ENCODE measurements at places on chromosomes 4 and X.

GRCh38 chr4:169115144-169115896 is 105.3 kb upstream of the CBR4 start:
- DNase-seq = no peak

DNA sequence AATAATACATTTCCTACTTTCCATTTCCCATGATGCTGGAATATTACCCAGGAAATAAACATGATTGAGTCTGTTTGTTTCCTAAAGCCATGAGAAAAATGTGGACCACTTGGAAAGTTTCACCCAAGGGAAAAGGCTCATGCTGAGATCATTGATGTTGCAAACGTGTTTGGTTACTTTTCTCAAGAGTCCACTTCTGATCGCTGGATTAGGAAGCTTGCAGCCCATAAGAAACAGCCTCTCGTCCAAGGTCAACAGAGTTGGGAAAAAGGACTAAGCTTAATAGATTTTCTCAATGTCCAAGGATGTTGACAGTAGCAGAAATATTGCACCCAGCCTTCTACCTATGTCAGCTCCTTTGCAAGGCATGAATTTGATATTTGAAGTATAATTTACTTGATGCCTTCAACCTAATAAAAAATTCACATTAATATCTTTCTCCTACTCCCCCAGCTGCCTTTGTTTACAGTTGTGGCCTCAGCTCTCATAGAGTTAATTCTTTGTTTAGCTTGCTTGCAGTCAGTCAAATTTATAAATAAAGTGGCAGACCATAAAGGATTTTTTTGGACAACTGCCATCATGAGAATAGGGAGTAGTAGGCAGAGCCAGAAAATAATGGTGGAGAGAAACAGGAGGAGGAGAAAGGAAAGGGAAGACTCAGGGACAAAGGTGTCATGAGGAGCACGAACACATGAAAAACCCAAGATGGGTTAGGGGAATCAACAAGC is 65.6 kb upstream of the BLTP1 start:
- DNase-seq = no peak

- no peak for DNase-seq
Observed at GRCh38 chr4:153788413-153789276, at the start of gene SFRP2. SFRP2 (minus strand) TSS chr4:153789083; CDS start chr4:153788835, 248 bp downstream.

DNA sequence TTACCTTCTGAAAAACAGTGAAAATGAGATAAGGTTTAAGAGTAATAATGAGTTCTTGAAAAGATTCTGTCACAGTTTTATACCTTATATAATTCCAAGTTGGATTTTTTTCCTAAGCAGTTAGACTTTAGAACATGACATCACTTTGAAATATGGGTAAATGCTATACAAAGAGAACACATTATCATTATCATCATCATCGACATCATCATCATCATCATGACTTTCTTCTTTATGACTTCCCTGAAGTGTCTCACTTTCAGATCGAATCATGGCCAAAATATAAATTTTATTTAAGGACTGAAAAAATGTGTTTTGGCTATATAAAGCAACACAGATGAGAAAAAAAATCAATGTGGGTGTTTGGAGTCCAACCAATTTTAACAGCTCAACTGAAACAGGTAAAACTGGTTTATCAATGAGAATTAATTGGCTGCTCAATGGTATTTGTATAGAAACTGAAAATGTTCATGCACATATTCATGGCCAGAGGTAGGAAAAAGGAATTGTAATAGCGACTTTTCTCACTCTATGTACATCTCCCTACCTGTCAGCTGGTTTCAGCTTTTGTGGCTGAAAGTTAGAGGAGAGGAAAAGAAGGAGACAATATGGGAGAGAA is 243.1 kb upstream of the GPC4 start:
- no peak for DNase-seq

DNA sequence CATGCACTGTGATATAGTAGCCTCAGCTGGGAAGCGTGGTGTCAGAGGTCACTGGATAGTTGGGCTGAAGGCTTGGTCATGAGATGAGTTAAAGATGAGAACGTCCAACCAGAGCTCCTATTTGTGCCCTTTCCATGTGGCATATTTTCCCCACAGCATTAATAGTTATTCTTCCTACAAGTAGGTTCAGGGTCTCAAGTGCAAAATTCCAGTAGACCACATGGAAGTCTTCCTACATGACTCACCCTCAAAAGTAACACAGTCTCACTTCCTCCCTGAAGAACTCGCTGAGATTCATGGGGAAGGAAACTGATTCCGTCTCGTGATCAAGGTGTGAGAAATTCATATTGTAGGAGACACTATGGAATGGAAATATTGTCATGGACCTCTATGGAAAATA is 1212.5 kb upstream of the PRKX start:
- no peak for DNase-seq

- no peak for DNase-seq
Observed at GRCh38 chrX:34813618-34814017, 129.0 kb upstream of the FAM47B start.

DNA sequence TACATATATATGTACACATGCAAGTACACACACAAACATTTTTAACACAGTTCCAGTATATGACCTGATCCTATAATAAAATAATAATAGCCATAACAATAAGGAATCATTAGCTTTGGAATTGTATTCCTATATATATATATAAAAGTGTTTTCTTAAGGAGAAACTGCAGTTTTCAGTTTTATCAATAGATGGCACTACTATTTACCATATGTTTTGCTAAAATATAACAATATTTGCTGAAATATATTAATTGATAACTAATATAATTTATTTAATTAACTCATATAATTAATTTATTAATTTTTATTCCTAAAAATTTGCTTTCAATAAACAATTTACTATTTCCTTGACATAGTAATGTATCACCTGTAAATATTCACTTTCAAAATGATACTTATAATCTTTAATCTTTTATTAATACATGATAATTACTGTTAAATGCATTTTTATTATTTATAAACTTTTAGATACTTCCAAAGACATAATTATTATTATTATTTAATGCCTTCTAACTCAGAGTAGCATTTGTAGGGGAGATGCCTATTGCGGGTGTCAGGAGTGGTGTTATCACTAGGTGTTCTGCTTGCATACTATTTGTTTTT is 599.5 kb downstream of the FSTL5 start:
- no peak for DNase-seq

- no peak for DNase-seq
Observed at GRCh38 chrX:107716118-107716684, 59.4 kb downstream of the TSC22D3 start.

- no peak for DNase-seq
Observed at GRCh38 chr4:8516996-8517550, 63.1 kb upstream of the GPR78 start.

GRCh38 chrX:153351981-153352380 is 18.0 kb downstream of the ZNF275 start:
- no peak for DNase-seq

- DNase-seq = no peak
Observed at GRCh38 chrX:21911481-21911880, 29.0 kb upstream of the SMS start.

GRCh38 chr4:170214101-170214500 is 124.3 kb upstream of the AADAT start:
- no peak for DNase-seq

DNA sequence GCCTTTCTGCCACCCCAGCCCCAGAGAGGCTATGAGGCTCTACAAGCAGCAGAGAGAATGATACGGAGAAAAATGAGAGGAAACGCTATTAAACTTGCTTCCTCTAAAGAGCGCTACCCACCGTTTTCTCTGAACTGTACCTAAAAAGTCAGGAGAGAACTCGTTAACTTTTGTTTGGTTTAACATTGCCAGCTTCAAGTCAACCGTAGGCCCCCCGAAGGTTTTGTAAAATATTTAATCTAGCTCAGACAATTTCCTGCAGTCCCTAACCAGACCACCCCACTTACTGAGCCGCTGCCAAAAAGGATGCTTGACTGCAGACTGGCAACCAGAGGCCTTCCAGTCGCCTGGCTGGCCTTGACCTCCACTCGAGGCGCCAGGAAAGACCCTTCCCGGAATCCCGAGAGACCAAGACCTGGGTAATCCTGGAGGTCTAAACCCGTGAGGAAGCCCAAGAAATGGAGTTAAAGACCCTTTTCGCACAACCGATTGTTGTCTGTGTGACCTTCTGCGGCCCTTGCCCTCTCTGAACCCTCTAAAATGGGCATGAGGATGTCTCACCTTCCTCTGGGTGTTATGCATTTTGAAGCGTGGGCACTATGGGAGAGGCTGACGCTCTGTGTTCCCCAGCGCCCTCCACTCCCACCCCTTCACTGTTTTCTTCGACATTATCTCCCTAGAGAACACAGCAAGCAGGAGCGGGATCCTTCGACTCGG is 86.3 kb downstream of the BCOR start:
- no peak for DNase-seq

DNA sequence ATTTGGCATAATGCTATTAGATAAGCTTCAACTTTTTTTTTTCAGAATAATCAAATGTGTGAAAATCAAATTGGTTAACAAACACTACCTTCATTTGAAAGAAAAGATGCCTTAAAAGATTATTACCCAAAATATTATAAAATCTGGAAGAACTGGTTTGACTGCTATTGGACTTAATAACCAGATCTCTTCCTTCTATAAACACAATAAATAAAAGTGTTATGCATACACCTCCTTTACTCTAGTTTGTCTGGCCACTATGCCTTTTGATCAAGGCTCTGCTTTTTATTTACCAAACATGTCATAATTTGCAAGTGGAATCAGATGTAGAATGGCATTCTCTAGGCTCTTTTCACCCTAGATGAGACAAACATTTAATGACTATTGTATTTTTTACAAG is 897.3 kb upstream of the EPHA5 start:
- no peak for DNase-seq

GRCh38 chrX:22033818-22034217 is 1.7 kb downstream of the PHEX start:
- DNase-seq = no peak

- peak; percentile 20 for DNase-seq
Observed at GRCh38 chrX:46796574-46797191, 37.8 kb upstream of the SLC9A7 start.

GRCh38 chr4:121799208-121799823 is 1.8 kb upstream of the EXOSC9 start:
- DNase-seq = no peak

DNA sequence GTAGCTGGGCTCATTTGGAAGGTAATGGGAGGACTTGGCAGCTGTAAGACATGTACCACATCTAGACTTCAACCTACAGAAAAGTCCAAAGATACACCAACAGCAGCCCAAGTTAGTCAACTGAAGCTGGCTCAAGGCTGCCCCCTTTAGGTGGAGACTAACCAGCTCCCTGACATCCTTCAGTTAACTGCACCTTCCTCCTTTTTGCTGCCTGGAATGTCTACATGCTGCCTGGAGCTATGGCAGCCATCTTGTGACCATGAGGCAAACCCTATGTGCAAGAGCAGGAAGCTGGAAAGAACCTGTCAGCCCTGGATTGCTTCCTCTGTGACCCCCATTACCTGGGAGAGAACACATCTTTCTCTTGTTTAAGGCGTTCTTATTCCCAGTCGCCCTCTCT is 25.8 kb downstream of the ARSD start:
- no peak for DNase-seq

DNA sequence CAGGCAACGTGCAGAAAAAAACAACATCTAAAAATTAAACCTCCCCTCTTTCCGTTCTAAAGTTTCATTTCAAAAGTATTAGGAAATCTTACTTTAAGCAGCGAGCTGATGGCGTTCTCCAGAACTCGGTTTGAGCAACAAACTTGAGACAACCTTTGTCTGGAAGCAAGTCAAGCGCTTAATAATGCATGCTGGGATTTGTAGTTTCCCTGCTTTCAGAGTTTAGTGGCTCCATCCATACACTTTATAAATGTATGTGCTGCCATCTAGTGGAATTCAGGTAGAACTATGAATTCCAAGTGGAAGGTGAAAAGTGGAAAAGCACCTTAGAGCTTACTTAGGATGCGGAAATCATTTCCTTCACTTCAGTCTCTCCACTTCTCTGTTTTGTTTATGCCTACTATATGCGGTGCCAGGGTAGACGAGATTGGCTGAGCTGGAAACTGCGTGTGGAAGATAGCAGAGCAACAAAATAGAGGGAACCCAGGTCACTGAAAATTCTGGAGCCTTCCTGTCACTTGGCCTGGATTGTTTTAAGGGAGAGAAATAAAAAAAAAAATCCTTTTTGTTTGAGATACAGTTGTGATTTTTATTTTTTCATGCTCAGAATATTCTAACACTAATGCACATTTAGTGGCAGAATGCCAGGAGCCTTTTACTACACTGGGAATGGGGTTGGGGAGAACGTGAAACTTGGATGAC is at the start of gene BDH2:
BDH2 (minus strand) TSS at position 144 of the 702 bp plus-strand sequence. CDS start 3,580 bp downstream, outside the sequence.
- DNase-seq = peak; percentile 67

DNA sequence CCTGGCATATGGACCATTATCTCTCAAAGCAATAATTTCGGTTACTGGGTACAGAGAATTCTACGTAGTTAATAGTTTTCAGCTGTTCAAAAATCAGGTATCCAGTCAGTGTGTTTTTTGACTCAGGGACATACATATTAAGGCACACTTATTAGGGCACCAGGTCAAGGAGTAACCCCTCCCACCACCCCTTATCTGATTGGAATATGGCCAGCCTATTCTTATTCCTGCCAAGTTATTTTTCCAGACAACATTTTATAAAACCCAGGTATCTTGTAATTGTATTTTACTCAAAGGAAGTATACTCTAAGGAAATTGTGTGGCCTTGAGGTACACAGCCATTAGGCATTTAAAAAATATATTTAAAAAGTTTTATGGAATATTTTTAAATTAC is 4.3 kb downstream of the ZFX start:
- DNase-seq = no peak

- DNase-seq = no peak
Observed at GRCh38 chr4:101439926-101440325, 92.6 kb upstream of the PPP3CA start.

All from GM18507 (cell line).